ENCODE measurements at places on chromosomes 16 and 17.

GRCh38 chr17:44912763-44913544, 2.3 kb downstream of the GFAP start:
- DNase-seq: no peak

- no peak for DNase-seq
Observed at GRCh38 chr17:63082952-63083351, 116.9 kb downstream of the TANC2 start.

- DNase-seq: peak; percentile 10
Observed at GRCh38 chr16:56354016-56354415, 71.3 kb downstream of the AMFR start.

- DNase-seq: no peak
Observed at GRCh38 chr16:66895999-66896398, 15.7 kb downstream of the PDP2 start.

DNA sequence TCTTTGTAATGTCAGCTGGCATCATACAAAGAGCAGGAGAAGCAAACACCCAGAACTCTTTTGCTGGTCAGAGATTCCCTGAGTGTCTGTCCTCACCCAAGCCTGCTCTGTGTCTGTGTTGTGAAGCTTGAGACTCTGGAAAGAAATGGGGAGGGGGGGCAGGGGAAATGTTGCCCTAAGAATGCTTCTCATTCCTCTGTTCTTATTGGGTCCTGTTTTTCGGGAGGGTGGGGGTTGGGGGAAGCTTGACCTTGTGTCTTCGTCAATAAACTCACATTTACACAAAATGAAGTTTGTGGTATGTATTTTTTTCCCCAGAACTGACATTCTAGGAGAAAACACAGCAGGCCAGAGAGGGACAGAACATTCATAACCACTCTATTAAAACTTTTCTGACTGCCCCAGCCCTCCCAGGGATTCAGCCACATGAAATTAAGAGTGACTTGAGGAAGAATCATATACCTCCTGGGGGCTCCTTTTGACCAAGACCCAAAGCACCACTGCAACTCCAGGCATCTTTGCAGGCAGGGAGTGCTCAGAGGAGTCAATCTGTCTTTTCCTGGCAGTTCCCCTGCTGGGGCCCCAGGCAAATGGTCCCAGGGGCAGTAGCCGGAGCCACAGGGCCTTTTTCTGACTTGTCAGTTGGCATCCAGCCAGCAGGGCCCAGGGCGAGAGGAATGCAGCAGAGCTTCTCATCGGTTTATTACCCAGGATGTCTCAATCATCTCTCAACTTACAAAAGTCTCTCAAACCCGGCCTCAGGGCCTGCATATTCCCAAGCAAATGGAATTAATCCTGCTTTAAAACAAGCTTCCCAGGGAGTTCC, 5.1 kb upstream of the RASL10B start:
- peak; percentile 40 for DNase-seq

DNA sequence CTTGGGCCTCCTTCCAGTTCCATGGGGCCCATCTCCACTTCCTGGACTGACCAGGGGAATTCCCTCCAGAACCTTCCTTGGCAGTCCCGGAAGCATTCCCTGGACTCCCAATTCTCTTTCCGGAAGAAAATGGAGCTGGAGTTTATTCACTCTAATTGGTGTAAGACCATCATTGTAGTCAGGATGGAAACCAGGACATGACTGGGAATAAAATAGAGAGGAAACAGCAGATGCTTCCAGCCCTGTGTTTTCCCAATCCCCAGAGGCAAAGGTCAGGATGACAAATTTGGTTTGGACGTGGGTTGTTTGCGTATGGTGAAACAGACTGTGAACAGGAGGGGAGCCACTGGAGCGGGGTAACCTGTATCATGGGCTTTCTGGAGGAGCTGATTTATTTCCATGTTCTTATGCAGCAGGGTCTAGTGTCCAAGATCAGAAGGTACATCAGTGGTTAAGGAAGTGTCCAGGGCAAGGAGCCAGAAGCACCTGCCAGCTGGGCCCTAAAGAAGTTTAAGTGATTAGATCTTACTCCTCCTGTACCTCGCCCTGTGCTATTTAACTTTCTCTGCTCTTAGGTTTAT, 8.5 kb upstream of the LONP2 start:
- DNase-seq: peak; percentile 47

- DNase-seq: no peak
Observed at GRCh38 chr17:6941989-6942388, 53.9 kb upstream of the ALOX12 start.
